ENCODE measurements at places on chromosomes 2 and 18. TPM values are rescaled to one million over a fixed set of nuclear protein-coding genes. Genes with fewer than 3 reads are reported as not detected.

The MORN2 gene
- 14.3 TPM for total RNA-seq

The UGT1A9 gene
- 0.12 TPM for total RNA-seq

The PRKAG3 gene
- total RNA-seq, result 0.18 TPM

The MAPK4 gene
- 64.4 TPM for total RNA-seq

DNA sequence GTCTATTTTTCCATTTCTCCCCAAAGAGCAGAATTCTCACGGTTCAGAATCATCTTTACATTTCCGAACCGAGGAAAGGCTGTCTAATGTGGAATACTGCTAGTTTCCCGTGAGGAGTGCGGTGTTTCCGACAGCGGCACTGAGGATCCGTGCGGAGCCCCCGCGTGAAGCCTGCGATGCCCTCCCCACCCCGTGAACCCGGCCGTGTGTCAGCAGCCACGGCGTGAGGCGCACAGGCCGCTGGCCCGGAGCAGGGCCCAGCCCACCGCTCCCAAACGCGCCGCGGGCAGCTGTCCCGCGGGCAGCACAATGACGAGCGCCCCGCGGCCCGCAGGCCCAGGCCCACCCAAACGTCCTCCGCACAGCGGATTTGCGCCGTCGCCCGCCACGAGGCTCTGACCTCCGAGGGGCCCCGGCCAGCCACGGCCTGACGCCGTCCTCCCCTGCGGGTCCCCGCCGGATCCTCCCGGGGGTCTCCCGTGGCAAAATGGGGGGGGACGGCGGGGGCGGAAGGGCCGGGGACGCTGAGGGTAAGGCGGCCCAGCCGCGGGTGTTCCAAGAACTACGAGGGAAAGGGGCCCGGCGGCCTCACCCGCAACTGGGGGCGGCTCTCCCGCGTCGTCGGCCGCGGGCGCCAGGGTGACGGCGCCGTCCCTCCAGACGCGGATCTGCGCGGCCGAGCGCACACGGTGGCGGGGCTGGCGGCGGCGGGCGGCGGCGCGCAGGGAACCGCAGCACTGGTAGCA is 796 bp downstream of the SPIRE1 start:
- peak; percentile 65 for DNase-seq

DNA sequence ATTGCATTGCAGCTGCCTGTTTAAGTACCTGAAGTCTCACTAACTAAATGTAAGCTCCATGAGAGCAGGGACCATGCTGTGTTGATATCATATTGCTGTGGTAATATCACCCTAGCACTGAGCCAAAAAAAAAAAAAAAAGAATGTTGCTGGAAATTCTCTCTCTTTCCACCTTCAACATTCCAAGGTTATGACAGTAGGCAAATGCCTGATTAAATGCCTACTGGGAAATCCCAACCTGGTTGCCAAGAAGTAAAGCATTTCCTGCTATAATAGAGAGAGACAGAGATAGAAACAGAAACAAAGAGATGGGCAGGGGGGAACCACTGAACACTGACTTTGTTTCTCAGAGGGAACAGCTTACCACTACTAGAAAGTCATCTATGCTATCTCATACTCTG is 1604.2 kb downstream of the LRP1B start:
- no peak for DNase-seq

GRCh38 chr2:218223046-218223445 is 6.1 kb downstream of the ARPC2 start:
- no peak for DNase-seq
